ENCODE measurements at places on chromosomes 5 and 9.

DNA sequence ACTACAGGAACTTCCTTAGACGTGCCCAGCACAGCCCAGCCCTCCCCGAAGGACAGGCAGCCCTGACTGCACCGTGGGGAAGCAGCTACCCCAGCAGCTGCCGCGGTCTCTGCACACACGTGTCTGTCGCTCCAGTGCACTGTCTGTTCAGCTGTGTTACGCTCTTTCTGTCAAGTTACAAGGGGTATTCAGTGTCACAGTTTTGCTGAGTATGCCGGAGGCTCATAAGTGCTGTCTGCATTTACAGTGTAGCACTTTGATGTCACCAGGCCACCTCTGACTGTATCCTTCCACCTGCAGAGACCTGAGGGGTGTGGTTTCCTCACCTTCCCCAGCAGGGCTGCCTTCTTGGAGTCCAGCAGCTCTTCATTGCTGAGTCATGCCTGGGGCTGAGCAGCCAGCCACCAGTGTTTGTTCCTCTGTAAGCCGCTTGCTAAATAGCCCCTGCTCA is 126.8 kb downstream of the EHMT1 start:
- DNase-seq, result no peak

DNA sequence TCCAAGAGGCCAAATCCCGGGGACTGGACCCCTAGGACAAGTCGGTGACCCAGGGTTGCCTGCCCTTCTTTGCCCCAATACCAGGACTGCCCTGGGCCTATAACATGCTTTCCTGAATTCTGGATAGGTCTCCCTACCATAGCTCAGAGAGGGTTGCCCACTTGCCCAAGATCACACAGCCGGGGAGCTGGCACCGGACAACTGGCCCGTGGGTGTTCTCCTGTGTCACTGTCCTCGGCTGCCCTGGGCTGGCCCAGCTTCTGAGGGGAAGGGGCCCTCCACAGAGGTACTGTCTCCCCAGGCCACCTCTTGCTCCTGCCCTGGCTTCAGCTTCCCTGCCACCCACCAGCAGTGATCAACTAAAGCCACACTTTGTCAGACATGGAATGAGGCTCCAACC is 28.8 kb upstream of the TTLL11 start:
- no peak for DNase-seq

- no peak for DNase-seq
Observed at GRCh38 chr5:16679863-16680262, 63.1 kb upstream of the RETREG1 start.

DNA sequence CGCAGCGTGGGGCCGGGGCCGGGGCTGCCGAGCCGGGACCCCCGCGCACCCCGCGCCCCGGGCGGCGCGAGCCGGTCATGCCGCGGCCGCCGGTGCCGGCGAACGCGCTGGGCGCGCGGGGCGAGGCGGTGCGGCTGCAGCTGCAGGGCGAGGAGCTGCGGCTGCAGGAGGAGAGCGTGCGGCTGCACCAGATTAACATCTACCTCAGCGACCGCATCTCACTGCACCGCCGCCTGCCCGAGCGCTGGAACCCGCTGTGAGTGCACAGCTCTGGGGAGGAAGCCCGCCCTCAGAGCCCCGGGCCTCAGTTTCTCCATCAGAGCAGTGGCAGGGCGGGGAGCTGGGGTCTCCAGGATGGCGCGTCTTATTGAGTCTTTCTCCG is 335 bp downstream of the GALNT12 start:
- no peak for DNase-seq
